ENCODE measurements at places on chromosomes 2 and 18. TPM values are rescaled to one million over a fixed set of nuclear protein-coding genes. Genes with fewer than 3 reads are reported as not detected.

ZC3H6 gene
- total RNA-seq = 0.42 TPM

TMEM200C gene
- total RNA-seq = not detected

CIB4 gene
- total RNA-seq = not detected

SLC19A3 gene
- total RNA-seq = 2.3 TPM

DCDC2C gene
- total RNA-seq = 0.15 TPM

NEU2 gene
- total RNA-seq = not detected

CPO gene
- total RNA-seq = 0.05 TPM

All from A549 treated with AZD2906 at 1 μM for 4 hours (cell line).